CD4-positive, alpha-beta T cell treated with Interleukin-2 at 100 ng/mL for 4 hours (primary cell): ENCODE measurements at places on chromosomes 12 and 14.

DNA sequence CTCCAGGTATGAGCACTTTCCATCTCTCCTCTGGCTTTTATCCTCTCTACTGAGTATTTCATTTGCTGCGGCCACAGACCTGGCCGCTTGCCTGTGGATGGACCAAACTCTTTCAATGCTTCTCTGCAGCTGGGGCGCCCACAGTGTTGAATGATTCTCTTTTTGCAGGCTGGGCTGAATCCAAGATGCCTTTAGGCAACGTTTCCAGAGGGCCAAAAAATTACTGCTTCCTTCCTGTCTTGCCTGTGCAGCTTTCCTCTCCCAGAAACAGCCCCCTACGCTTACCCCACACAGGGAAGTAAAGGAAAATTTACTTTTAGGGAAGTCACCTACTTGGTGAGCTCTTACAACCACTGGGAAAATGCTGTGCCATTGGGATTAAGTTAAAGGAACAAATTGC, 55.6 kb upstream of the JDP2 start:
- no peak for DNase-seq

- no peak for DNase-seq
Observed at GRCh38 chr12:28759333-28759732, 389.7 kb upstream of the FAR2 start.

DNA sequence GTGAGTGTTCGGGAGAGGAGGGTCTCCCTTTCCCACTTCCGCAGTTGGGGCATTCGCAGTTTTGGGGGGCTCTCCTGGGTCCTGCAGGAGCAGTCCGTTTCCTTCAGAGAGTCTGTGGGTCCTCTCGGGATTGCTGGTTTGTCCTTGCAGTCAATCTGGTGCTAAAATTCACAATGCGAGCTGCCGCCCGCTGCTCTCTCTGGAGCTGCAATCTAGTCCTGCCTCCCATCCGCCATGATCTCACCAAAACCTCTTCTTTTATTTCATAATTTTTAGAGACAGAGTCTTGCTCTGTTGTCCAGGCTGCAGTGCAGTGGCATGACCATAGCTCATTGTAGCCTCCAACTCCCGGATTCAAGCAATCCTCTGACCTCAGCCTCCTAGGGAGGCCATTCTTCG, 22.5 kb downstream of the RNFT2 start:
- DNase-seq, result no peak

DNA sequence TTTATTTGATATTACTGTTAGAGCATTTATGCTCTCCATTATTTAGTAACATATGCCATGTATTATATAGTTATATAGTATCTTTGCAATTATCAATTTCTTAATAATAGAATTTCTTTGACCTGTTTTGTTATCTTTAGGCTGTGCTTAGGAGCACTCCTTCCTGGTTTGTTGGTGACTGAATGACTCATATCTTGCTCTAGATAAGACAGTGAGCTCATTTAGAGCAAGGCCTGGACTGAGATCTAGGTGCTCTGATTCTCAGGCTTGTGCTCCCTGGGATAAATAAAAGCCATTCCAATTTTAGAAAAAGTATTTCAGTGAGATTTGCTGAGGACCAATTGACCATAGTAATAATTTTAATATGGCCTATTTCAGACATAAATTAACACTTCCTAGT, 951.2 kb downstream of the FLRT2 start:
- no peak for DNase-seq

DNA sequence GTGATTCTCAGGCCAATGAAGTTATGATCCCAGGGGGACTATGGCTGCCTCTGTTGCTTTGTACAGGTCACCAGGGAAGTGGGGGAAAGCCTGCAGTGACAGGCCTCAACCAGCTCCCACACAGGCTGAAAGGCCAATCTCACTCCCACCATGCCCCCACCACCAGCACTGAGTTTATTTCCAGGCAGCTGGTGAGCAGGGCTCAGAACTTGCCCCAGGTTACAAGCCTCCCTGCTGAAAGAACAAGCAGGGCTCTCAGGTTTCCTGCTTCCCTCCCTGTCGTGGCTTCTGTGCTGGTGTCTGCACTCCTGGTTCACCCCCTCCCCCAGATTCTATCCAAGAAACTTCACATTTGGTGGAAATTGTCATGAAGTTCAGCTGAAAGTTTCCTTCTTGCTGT, 260.3 kb downstream of the CCDC59 start:
- DNase-seq, result no peak

DNA sequence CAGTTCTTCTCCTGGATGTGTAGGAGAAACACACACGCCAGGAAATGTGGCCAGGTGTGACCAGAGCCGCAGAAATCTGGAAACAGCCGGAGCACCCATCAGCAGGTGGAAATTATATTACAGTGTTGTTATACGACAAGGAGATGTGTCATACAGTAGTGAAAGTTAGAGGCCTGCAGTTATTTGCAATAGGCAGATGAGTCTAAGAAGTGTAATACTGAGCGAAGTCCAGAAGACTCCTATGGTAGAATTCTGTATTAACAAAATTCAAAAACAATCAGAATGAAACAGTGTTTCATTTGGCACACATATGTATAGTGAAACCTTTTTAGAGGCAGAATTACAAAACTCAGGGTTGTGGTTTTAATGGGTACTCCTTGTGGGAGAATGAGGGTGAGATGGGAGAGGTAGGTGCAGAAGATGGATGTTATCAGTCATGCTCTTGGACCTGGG, 39.3 kb upstream of the AMN start:
- no peak for DNase-seq

DNA sequence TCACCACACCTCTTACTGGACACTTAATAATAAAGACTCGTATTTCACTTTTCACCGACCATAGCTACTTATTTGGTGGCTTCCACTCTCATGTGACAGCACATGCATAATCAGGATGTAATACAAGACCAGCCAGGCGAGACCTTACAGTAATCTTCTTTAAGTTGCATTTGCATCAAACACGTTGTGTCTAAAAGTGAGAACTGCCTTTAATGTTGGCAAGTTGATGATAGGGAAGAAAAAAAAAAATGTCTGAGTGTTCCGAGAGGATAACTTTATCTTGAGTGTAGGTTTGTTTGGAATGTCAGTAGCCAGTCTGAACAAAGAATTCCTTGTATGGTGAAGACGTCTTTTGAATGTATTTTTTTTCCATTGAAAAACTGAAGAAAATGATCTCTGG, 440.4 kb downstream of the ADAMTS20 start:
- DNase-seq, result no peak

- DNase-seq, result no peak
Observed at GRCh38 chr12:129496226-129496625, 407.6 kb downstream of the TMEM132D start.

- DNase-seq, result no peak
Observed at GRCh38 chr14:87483271-87484260, 509.4 kb downstream of the GALC start.

GRCh38 chr14:101289230-101289690, 272.0 kb upstream of the DIO3 start:
- DNase-seq, result no peak

GRCh38 chr12:15688838-15689625, 100.2 kb downstream of the EPS8 start:
- DNase-seq, result no peak

DNA sequence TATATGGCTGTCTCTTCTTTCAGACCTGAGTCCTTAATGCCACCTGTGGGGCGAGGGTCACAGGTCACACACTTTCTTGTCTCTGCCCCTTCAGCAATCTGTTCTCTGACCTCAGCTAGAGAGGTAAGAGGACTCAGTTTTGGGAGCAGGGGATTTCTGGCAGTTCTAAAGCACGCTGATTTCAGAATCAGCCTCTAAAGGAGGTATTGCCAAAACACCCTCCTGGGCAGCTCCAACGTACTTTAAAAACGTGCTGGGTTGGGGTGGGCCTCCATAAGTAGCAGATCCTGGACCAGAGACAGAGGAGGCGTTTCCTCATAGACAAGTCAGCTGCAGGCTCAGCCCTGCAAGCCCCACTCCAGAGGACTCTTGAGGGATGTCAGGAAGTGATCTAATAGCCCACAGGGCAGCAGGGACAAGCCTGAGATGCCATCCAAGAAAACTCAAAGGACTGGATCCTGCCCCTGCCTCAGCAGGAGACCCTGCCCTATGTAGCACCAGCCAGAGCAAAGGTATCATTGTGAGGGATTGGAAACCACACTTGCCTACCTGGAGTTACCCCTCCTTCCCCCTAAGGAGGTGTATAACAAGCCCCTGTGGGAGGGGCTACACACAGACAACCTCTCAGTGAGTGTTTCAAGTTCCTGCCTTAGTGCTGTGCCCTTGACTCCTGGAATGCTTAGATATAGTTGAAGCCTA, 8.5 kb downstream of the CTDSP2 start:
- no peak for DNase-seq

DNA sequence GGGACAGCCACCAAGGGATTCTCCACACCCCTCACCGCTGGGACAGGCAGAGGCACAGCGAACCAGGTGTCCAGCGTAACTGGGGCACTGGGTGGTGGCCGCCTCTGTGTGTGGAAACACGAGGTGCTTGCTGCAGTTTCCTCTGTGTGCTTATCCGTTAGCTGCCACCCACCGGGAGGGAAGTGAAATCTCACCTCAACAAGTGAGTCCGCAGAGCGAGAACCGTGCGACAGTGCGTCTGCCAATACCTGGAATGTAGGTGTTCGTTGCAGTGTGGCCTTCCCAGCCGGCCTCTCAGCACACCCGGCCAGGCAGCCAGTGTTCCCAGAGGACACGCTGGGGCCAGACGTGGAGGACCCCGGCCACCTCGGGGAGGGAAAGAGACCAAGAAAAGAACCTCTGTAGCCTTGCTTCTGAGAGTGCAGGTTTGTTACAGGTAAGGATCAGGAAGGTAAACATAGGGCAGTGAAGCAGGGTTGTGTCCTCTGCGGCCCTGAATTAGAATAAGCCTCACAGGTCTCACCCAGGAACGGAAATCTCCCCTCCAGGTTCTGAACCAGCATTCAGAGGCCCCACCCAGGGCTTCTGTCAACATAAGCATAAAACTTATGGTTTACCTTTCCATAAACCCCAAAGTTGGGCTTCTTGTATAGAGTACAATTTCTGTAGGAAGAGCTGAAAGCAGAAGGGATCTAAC, 1.5 kb downstream of the BCL2L14 start:
- peak; percentile 29 for DNase-seq

- DNase-seq, result no peak
Observed at GRCh38 chr14:58844544-58844943, 206.8 kb downstream of the DACT1 start.
